ENCODE measurements at places on chromosomes 2 and 18.

DNA sequence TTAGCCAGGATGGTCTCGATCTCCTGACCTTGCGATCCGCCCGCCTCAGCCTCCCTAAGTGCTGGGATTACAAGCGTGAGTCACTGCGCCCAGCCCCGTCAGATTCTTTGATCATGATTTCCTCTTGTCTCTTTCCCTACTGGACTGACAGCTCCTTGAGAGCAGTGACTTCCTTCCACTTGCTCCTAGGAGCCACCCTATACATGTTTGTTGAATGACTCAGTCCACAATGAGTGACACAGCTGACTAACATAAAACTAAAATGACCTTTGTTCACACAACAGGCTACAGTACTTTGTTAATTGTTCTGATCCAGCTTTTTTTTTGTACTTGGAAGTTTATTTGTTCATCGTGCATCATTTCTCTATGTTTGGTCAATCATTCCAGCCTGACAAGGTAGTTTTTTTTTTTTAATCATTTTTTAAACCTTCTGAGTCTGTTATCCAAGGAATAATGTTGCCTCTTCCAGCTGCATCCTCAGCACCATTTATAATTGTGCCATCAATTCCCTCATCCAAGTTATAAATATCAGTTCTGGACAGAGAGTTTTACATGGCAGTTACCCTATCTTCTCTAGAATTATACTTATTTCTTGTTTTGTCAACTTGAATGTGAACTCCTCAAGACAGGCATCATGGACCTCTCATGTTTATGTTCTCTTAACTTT lies 42.9 kb upstream of the TUBA3E start:
- DNase-seq, result no peak

GRCh38 chr2:121565389-121566250 lies 34.9 kb downstream of the RNU4ATAC start:
- DNase-seq, result no peak

DNA sequence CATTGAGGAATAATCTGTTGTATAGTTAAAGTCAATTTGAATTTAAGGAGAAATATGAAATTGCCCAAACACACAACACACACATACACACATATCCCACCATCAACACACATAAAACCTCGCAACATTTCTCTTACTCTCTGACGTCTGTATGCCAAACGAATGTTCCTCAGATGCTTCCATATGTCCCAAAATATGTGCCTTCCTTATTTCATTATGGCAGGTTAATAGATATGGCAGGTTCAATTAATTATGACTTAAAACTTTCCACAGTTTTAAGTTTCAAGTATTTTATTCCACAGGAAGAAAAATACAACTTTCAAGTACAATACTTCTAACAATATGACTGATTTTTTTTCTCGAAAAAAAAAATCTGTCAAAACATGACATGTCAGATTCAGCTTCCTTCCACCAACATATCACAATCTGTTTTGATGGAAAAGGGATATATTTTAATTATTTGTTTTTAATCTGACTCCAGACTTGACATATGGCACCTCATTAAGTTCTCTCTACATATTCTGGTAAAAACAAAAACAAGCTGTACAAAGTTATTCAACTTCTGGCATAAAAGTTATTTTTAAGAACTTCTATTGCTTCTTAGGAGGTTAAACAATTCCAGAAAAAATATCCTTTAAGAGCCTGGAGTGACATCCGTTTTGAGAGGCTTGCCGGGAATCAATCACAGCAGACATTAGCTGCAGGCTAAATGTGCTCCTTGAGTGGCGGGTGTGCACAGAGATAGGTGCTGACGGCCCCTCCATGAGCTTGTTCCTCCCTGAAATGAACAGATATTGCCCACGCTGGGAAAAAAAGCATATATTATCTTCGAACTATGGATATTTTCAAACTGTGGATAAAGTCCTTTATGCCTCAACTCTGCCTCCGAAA lies 812.7 kb downstream of the DCDC2C start:
- no peak for DNase-seq

DNA sequence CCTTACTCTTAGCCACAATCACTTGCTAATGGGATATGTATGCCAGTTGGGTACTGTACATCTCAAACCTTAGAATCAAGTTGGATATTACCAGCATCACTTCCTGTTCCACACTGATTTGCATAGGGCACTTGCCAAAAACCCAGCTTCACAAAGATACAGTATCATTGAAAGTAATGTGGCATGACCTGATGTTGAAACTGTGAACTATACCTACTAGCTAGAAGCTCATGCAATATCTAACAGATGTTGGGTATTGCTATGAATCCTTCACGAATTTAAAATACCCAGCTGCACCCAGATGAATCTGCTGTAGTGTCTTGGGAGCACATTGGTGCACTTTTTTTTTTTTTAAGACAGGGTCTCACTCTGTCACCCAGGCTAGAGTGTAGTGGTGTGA lies 6.5 kb upstream of the STAMBP start:
- DNase-seq, result no peak

- no peak for DNase-seq
Measured at GRCh38 chr2:222594679-222595078, 61.2 kb downstream of the FARSB start.

GRCh38 chr2:146267093-146267492 lies 1577.7 kb upstream of the ACVR2A start:
- no peak for DNase-seq

DNA sequence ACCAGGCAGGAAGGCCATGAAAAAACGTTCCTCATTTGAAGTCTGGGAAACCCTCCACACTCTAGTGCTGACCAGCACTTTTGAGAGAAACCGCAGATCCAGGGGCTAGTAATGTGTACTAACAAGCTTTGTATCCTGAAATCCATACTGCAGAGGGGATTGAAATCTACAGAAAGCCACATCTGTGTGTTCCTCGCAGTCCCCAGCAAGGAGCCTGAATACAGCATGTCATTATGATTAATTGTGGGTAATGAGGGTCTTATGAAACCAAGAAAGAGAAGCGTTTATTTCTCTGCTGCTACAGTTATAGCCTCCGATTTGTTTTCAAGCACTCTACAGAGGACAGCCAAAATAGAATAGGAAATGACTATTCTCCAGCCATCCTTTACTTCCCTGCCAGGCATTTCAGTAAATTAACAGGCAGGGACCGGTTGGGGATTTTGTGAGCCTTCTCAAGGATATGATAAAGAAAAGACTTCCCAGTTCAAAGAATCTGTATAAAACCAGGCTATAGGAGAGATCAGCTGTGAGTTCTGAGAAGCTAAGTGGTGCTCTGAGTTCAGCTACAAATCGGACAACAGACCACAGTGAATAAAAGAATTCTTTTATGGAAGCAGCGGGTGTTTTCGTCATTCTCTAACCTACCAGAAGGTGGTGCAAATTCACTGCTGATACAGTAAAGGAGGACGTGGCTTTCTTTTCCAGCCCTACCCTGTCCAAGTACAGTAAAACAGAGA lies 133.4 kb downstream of the INSIG2 start:
- no peak for DNase-seq

DNA sequence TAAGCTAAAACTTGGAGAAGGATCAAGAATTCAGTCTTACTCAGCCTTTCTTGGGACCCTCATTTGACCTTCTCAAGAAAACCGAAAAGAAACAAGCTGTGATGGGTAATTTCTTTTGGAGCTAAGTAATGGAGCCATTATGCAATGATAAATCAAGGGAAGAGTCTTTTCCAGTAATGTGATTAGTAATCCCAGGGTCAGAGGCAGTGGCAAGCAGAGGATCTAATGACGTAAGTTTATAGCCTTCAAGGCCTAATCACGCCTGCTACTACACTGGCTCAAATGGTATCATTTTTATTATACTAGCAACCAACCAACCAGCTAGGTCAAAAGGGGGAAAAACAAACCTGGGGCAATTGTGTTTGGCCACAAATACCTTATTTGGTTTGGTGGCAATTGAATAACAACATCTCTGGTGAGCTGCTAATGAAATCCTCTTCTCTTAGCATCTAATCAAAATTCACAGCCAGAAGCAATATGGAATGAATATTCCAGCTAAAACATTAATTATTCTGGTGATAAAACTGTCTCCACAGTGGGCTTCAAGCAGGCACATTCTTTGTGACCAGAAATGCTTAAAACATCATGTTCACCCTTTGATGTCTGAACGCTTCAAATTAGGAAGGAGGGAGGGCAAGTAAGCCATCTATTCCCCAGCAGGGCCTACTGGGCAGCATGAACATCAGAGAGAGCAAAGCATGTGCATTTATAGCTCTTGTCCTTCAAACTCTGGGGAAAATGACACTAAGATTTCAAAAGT lies 114.9 kb upstream of the SULT1C3 start:
- DNase-seq, result no peak

DNA sequence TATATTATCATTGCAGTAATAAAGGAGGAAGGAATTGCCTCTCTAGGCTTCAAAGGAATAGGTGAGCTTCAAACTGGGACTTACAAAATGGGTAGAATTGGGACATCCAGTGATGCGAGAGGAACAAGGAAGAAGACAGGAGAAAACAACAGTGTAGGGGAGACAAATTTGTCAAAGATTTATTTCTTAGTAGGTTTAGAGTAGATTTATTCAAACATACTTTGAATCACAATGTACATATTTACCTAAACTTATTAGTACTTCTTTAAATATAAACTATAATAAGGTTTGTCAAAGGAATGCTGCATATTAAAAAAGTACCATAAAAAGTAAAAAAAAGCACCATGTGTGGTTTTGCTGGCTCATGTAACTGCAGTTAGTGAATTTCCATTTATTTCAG lies 161.4 kb upstream of the CDH2 start:
- no peak for DNase-seq
